ENCODE measurements at places on chromosomes 5 and 9.

- no peak for DNase-seq
These were observed 70.5 kb downstream of the DMRT2 start for GRCh38 chr9:1120500-1121165.

GRCh38 chr5:80620211-80620610 is 34.2 kb upstream of the MSH3 start:
- DNase-seq, result no peak

- DNase-seq, result peak; percentile 91
These were observed at the start of gene MED10 for GRCh38 chr5:6377905-6378765. Gene MED10, minus strand, starts transcription at chr5:6378547. Its CDS starts 64 bp downstream, at chr5:6378483.

- no peak for DNase-seq
These were observed 92.2 kb upstream of the IL33 start for GRCh38 chr9:6123416-6123815.

GRCh38 chr5:62263401-62263800 is 42.6 kb upstream of the KIF2A start:
- no peak for DNase-seq

- no peak for DNase-seq
These were observed 15.3 kb downstream of the TNFSF15 start for GRCh38 chr9:114790521-114790920.

- no peak for DNase-seq
These were observed 219.2 kb upstream of the PANK3 start for GRCh38 chr5:168798065-168799023.

GRCh38 chr5:20114526-20114925 is 126.5 kb upstream of the CDH18 start:
- no peak for DNase-seq

GRCh38 chr9:101487443-101487840 is 46.2 kb upstream of the RNF20 start:
- no peak for DNase-seq

- DNase-seq, result no peak
These were observed 3.8 kb downstream of the BARHL1 start for GRCh38 chr9:132585954-132586829.

DNA sequence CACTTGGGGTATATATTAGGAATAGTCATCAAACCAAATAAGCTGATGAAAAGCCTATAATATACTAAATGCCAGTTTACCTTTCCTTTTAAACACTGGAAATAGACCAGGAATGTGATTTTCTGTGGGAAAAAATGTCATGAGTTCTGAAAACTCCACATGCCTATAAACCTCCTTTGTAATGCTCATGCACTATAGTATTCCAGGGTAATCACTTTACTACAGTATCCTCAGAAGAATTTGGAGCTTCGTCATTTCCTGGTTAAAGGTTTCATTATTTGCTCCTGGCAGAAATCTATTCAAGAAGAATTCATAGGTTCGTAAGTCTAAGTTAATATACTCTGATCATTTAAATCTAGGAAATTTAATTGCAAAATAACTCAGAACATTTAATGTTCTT is 1076.7 kb upstream of the DMAC1 start:
- DNase-seq, result no peak

GRCh38 chr5:73540192-73540591 is 25.2 kb downstream of the ANKRA2 start:
- DNase-seq, result no peak

DNA sequence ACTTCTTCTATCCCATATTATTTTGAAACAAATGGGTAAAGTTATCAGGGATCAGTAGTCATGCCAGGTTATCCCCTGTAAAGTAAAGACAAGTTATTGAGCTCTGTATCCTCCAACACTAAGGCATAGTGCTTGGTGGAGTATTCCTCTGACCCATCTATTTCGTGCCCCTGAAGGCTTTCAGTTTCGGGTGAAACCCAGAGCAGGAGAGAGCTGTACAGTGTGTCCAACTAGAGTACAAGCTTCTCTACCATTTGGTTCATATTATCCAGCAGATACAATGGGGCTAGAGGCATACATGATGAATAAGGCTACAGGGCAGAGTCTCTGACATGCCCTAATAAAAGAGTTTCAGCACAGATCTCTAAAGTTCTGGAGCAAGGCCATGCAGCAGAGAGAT is 3.2 kb upstream of the SLC22A4 start:
- no peak for DNase-seq

GRCh38 chr5:73317523-73317922 is 131.1 kb downstream of the FOXD1 start:
- DNase-seq, result no peak

- no peak for DNase-seq
These were observed 32.3 kb downstream of the TMEM174 start for GRCh38 chr5:73205305-73205704.

All from activated CD8-positive, alpha-beta memory T cell treated with anti-CD3 and anti-CD28 coated beads for 1 hour (primary cell).